ENCODE measurements at places on chromosomes 2 and 18.

GRCh38 chr2:190663348-190663747 is 14.5 kb downstream of the NAB1 start:
- DNase-seq: peak; percentile 37

DNA sequence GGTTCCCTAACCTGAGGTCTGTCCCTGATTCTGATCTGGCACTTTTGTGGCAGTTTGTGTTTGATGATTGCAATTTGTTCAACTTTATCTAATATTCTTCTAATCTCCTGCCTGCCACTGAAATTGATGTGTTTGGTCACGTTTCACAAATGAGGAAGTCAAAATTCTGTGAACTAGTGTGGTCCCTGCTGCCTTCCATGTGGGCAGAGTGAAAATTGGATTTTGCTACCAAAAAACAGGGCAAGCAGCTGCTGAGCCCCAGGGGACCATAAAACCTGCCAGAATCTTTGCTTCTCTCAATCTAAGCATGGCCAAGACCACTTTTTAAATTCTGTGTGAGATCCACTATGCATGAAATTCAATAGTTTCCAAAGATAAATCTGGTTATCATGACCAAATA is 195.5 kb upstream of the CYRIA start:
- DNase-seq: no peak

DNA sequence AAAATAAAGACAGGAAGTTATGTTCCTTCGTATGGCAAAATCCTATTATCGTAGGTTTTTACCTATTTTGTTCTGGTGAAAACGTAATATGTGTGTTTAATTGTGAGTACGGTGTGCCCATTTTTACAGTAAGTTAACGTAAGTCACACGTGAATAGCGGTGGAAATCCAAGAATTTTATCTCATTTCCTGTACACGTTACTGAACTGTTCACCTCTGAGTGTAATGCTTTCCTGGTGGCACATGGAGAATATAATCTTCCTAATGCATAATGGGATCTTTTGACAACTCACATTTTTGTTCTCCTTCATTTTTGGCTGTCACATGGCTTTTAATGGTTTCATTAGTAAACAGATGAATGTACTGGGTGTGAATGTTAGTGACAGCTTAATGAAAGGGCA is 28.2 kb downstream of the BCL2L11 start:
- DNase-seq: no peak

- DNase-seq: no peak
These were observed 21.2 kb upstream of the RPL37A start for GRCh38 chr2:216477283-216478035.

DNA sequence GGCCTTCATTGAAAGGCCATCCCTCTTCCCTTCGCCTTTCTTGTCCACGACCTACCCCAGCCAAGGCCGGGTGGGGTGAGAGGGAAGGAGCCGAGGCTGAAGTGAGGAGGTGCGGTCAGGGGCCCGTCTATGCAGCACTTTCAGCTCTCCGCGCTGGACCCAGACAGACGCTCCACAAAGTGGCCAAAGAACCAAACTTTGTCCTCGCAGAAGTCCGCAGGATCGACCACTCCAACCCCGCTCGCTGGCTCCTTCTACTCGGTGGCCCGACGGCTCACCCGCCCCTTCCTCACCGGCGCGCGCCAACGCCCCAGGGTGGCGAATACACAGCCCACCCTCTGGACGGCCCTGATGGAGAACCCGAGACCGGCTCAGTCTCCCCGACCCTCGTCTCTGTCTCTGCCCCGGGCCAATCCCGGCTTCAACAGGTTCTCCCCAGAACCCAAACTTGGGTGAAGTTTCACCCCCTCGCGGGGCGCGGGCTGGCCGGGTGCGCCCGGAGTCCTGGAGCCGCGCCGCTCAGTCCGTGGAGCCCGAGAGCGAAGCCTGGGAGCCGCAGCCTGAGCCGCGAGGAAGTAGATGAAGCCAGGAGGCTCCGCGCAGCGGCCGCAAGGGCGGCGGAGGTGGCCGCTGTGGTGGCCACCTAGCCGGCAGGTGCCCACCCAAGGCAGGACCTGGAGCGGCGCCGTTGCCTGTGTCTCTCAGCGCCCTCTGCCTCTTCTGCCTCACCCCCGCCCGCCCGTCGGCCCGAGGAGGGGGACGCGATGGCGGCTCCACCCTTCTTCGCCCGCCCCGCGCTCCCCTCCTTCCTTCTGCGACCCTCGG is 26.7 kb upstream of the ALPP start:
- DNase-seq: no peak

GRCh38 chr2:11257078-11257477 is 87.4 kb downstream of the ROCK2 start:
- no peak for DNase-seq

DNA sequence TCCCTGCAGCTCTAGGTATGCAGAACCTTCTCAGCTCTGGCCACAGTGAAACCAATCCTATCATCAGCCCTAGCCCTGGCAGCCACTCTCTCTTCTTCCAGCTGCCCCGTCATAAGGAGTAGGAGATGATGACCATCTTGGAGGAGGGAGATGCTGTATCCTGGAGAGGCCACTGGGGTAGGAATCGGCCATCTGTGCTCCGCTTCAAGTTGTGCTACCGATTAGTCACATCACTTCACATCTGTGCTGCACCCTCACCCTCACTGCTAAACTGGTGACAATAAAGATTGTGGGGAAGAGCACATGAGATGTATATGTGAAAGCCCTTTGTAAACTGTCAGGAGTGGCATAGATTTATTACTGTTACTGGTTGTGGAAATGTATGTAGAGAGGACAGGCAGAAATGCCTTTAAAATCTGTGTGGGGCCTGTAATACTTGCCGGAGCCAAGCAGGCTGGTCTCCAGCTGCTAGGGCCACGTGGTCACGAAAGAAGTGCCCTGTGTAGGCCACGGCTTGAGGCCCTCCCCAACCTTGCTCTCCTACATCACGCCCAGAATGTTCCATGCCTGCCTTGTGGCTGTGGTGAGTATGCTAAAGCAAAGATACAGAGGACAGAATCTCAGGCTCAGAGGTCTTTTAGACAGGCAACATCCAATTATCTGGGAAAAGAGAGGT is 236.8 kb downstream of the CLIP4 start:
- no peak for DNase-seq

GRCh38 chr2:172624996-172625395 is 69.1 kb downstream of the PDK1 start:
- peak; percentile 67 for DNase-seq

DNA sequence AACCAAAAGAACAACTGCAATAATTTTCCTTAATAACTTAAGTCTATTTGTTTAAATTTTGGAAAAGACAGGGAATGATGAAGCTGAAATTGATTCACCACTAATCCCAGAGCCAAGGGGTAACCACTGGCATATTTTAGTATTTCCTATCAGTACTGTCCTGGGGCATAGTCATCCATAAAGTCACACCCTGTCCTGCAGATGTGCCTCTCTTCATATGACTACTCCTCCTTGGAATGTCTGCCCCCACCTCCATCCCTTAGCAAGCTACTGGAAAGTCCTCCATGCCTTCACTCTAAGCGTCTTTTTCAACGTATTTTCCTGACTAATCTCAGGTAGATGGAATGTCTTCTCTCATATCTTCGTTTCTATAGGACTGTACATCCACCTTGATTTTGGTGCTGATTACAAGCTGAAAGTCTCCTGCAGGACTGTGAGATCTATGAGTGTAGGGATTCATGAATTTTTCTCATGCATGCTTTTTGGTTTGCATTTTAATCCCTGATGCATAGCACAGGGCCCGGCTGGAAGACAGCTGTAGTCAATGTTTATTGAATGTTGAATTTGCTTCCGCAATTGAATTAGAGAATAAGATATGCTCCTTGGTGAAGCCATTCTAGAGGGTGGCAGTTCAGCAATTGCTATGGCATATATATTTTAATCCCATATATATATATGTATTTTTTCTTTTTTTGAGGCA is 85.6 kb downstream of the MOGAT1 start:
- DNase-seq: peak; percentile 81

GRCh38 chr2:42195559-42195958 is 26.4 kb downstream of the EML4 start:
- DNase-seq: peak; percentile 76

DNA sequence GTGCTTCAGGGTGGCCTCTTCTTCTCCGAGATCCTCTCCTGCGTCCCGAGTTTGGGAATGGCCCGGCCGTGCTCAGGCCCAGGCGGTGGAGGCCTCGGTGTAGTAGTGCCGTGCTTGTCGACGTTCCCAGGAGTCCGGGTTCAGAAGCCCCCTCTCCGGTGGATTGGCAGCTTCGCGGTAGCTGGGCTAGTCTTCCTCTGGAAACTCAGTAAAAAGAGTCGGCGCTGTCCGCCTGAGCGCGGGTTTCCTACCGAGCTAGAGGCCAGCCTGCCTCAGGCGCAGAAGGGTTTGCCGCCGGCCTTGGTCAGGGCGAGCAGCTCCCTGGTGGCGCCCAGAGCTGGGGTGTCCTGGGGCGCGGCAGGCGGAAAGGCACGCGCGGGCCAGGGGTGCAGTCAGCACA is 3.2 kb downstream of the RALBP1 start:
- DNase-seq: no peak

- DNase-seq: no peak
These were observed 132.0 kb upstream of the MYCN start for GRCh38 chr2:15808204-15808910.

GRCh38 chr2:143732871-143733270 is 603.7 kb downstream of the ARHGAP15 start:
- no peak for DNase-seq

DNA sequence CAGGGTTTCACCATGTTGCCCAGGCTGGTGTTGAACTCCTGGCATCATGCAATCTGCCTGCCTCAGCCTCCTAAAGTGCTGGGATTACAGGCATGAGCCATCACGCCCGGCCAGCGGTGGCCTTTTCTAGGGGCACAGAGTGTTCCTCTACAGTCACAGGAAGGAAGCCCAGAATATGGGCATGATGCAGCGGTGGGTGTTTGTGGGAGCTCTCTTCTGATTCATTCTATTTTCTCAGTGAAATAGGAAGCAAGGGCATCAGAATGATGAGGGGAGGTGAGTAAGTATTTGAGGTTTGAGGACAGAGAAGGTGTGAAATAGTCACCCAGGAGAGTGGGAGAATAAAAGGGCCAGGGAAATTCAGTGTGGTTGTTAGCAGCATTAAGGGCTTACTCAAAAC is 70.3 kb upstream of the PSME4 start:
- peak; percentile 78 for DNase-seq

DNA sequence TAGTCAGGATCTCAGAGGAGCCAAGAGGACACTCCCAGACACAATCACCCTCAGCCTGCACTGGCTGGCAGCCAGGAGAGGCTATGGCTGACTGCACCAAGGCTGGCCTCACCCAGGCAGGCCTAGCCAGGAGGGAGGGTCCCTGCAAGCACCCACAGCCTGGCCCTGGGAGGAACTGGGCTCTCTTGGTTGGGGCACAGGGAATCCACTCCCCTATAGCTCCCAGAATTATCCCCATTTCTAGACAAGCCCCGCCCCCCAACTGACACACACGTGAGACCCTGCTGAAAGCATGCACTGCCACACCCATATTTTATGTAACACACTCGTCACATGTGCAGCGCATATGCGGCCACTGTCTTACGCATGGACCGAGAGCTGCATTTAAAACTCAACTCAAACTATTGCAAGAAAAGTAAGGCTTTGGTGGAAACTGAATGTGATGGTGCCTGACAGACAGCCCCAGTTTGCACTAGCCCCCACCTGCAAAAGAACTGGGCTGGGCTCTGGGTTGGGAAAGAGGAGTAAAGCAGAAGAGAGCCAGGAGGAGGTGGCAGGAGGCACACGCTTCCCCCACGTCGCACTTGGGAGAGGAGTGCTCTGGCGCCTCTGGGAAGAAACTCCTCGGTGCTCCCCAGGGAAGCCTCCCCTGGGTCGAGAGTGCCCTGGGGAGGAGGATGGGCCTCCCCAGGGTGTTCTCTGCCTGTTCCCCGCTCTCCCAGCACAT is 28.9 kb upstream of the ARHGEF4 start:
- no peak for DNase-seq

DNA sequence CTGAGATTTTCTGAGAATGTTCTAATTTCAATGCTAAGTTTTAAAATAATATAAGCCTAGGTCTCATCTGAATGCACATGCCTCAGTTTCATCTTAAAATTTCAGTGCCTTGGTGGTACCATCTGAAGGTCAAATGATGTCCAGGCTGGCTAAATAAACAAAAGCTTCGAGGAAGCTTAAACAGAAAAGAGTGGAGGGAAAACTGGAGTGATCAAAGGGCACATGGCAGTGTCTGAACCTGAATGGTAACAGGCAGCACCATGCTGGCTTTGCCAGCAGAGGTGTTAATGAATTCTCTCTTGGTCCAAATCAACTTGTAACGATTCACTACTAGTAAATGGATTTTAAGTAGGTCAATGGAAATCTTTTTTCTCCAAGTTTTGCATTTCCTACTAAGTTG is 158.4 kb upstream of the MEX3C start:
- DNase-seq: no peak

DNA sequence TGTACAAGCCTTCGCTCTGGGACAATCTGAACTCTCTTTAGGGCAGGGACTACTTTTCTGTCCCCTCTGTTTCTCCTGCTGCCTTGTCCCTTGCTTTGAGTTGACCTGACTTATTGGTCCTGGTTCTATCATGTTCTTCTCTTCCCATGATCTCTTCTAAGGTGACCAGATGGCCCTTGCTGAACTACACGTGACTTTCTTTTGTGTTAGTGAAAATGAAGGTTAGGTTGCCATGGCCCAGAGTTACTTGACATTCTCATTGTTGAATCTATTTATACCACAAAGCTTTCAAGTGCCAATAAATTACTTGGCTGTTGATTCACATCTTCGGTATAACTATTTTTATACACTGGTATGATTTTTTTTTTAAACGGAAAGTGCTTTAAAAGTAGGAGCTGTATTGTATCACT is 24.4 kb downstream of the MRPL33 start:
- DNase-seq: peak; percentile 41

DNA sequence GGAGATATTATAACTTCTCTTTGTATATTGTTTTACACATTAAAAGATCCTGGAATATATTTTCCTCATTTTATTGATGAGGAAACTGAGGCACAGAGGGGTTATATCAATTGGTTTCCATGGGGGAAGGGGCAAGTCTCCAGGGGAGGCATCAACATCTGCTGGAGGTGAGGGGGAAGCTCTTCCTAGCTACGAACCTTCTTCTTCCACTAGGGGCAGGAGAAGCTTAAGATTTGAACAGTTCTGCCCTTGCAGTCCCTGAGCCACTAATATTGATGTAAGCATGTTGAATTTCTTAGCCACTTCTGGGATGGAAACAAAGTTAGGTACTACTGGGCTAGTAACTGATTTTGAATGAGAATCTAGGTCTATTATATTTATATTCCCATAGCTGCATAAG is 140.1 kb upstream of the AQP4 start:
- peak; percentile 11 for DNase-seq

- peak; percentile 11 for DNase-seq
These were observed 42.4 kb downstream of the PSMG2 start for GRCh38 chr18:12745095-12745795.

GRCh38 chr2:232213176-232213575 is 165.4 kb upstream of the ALPP start:
- no peak for DNase-seq

GRCh38 chr18:13492314-13492713 is 234.0 kb downstream of the FAM210A start:
- no peak for DNase-seq
